Glutamatergic neuron (in vitro differentiated cells): ENCODE measurements at places on chromosomes 11 and 22.

GRCh38 chr11:2837096-2837601 lies 48.4 kb downstream of the CDKN1C start:
- H3K4me3 ChIP-seq, result no peak overlapping the region
- peak; percentile 75 for DNase-seq
- peaks cover 27% of the 10 kb centered on the region for H3K4me1 ChIP-seq
- H3K27me3 ChIP-seq, result peaks cover 18% of the 10 kb centered on the region
- H3K36me3 ChIP-seq, result no peaks in the 10 kb centered on the region
- no peak overlapping the region for H3K27ac ChIP-seq

- no peak overlapping the region for H3K27ac ChIP-seq
- H3K36me3 ChIP-seq, result no peaks in the 10 kb centered on the region
- H3K4me3 ChIP-seq, result no peak overlapping the region
- no peaks in the 10 kb centered on the region for H3K4me1 ChIP-seq
Observed at GRCh38 chr22:32780726-32781310, 20.7 kb upstream of the TIMP3 start.

DNA sequence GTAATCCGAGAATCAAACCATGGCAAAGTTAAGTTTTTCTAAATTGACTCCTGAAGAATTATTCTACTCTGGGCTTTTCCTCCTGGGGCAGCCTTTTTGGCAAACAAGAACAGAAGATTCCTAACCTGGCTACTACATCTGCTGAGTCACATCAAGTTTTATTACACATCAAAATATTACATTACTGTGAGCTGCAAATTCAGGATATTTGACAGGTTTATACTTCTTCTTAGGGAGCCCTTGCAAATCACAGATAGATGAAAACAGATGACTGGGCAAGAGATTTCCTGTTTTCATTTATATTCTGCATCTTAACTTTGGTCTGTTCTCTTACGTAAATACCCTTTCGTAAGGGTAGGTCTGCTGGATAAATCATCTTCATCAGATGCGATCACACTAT lies 23.6 kb downstream of the XRRA1 start:
- H3K4me3 ChIP-seq, result no peak overlapping the region
- no peaks in the 10 kb centered on the region for H3K4me1 ChIP-seq
- no peak for DNase-seq
- no peaks in the 10 kb centered on the region for H3K27me3 ChIP-seq
- no peak overlapping the region for H3K27ac ChIP-seq

DNA sequence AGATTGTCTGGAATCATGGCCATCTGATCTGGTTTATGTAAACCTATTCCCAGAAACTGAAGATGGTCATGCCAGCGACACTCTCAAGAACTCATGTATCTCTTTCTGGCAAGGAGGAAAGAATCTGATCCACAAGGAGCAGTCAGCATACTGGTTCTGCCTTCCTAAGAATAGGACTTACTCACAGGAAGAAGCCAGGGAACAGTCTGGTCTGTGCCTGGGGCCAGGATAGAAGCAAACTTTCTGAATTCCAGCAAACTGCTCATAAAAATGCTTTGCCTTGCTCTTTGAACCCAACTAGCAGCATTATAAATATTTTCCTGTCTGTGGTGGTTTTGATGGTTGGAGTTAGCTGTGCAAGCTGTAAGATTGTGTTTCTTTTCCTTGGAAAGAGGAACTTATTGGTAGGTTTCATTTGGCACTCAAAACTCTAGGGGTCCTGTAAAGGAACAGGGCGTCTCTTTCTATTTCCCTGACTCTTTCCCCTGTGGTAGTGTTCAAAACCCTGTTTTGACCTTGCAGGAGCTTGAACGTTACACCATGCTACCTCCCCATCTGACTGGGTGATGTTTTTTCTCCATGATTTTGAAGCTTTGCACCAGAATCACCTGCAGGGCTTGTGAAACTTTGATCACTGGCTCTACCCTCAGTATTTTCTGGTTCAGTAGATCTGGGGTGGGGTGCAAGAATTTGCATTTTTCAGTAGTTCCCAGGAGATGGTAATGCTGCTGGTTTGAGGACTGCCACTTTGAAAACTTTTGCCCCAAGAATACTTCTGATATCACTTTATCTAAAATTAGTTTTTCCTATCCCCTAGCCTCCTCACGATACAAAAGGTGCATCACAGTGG lies 627.8 kb upstream of the ANO5 start:
- H3K4me1 ChIP-seq, result no peaks in the 10 kb centered on the region
- H3K4me3 ChIP-seq, result no peak overlapping the region
- no peak for DNase-seq
- H3K27ac ChIP-seq, result no peak overlapping the region
- no peaks in the 10 kb centered on the region for H3K36me3 ChIP-seq

- peaks cover 12% of the 10 kb centered on the region for H3K27me3 ChIP-seq
- no peaks in the 10 kb centered on the region for H3K4me1 ChIP-seq
- no peaks in the 10 kb centered on the region for H3K36me3 ChIP-seq
Observed at GRCh38 chr11:69290806-69291205, 3.1 kb upstream of the MYEOV start.
